Activated CD8-positive, alpha-beta memory T cell treated with anti-CD3 and anti-CD28 coated beads for 4 hours (primary cell): ENCODE measurements at places on chromosomes 2 and 18.

DNA sequence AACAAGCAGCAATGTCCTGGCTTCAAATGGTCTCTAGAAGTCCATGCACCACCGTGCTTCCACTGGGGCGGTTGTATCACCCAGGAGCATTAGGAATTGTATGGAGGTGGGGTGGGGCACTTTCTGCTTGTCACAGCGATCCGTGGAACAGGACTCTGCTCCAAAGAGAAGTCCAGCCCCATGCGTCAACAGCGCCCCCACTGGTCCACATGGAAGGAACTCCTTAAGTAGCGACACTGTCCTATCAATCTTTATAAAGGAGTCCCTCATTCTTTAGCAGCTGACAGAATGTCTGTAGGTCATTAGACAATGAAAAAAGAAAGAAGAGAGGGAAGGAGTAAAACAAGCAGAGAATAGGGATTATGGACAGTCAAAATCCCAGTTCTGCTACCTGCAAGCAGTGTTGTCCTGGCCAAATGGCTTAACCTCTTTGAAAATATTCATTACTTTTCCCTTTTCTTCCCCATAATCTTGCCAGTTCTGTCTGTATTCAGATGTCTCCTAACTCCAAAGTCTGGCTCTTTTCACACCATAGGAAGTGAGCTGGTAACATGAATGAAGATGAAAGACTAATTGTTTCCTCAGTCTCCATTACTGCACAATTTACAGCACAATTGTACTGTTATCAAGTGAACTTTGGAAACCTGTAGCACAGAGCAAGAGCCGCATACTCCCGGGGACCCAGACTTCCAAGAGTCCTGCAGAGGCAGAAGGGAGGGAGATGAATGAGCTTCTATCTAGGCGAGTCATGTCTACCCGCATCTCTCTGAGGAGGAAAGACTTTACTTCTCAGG lies 9.9 kb downstream of the NFE2L2 start:
- no peak for DNase-seq

GRCh38 chr18:9986156-9986930 lies 72.5 kb downstream of the VAPA start:
- DNase-seq = no peak

- no peak for DNase-seq
These were observed 1.2 kb downstream of the REV1 start for GRCh38 chr2:99488539-99489062.

GRCh38 chr2:42978887-42979415 lies 186.6 kb upstream of the HAAO start:
- DNase-seq = no peak

- DNase-seq = no peak
These were observed 438.1 kb upstream of the DSEL start for GRCh38 chr18:67954594-67954993.

GRCh38 chr2:150388289-150388625 lies 99.2 kb downstream of the RND3 start:
- no peak for DNase-seq

DNA sequence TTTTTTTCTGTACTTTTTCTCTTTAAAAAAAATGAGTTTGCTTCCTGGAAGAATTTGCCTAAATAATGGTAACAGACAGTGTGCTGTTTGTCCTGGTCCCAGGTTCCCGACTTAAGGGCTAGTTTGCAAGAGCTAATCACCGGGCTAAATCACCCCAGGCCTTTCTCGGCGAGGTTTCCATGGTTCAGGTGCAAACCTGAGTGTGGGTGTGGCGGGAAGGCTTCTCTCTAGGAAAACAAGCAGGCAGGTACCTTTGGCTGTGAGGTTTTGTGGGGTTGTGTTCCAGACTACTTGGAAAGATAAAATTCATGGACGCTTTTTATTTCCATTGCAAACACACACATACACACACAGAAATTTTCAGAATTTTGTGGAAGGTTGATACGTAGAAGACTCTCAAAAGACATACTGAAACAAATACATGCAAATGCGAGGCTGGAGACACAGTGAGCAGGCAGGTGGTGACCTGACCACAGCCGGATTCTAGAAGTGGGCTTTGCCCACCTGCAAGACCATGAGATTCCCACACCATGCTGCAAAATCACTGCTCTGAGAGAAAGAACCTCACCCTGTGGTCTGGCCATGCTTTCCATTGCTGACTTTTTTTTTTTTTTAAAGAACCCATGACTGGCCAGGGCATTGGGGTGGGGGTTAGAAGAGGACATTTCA lies 815 bp downstream of the CNDP1 start:
- no peak for DNase-seq

DNA sequence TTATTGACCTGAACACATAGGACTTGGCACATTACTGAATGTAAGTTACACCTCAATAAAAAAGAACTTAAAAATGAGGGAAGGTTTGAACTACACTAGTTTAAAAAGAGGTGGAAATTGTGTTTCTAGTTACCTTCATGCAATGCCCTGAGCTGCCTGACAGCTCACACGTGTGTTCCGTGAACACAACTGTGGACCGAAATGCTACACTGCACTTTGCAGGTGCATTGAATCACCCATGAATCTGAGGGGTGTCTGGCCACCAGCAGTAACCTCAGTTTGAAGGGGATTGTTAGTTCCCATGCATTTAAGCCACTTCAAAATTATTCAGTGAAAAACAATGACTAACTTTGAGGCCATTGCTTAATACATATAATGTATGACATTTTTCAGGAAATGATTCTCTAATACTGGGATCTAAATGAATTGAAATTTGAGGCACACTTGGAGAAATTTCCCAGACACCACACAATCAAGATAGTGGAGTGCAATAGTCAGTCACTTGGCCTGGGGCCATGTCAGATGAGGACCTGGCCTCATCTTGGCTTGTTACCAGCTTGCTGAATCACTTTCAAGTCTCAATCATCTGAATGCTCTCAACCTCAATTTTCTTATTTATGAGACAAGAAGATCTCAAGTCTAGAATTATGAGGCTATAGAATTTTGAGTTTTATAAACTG lies 59.3 kb downstream of the MYL12B start:
- DNase-seq = no peak

GRCh38 chr2:17272652-17273525 lies 245.4 kb downstream of the RAD51AP2 start:
- DNase-seq = no peak

GRCh38 chr18:77016936-77017335 lies 115.6 kb downstream of the MBP start:
- DNase-seq = no peak

GRCh38 chr18:50776383-50776782 lies 43.4 kb downstream of the MRO start:
- DNase-seq = no peak

GRCh38 chr2:39379643-39380524 lies 57.2 kb downstream of the MAP4K3 start:
- no peak for DNase-seq

- DNase-seq = no peak
These were observed 105.6 kb downstream of the HNRNPLL start for GRCh38 chr2:38496927-38497669.

DNA sequence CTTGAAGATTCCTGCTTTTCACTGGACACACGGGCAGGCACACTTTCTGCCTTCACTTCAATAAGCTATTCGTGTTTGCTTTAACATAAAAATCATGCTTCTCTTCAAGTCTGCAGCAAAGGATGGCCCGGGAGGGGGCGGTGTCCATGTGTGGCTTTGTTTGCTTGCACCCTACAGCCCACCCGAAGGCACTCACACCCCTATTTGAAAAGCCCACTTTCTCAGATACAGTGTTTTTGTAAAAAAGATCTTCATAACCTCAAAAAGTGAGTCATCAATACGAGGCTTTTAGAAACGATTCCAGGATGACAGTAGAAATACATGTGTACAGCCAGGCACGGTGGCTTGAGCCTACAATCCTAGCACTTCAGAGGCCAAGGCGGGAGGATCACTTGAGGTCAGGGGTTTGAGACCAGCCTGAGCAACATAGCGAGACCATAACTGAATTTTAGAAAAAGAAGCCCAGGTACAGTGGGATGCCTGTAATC lies 36.5 kb upstream of the HPCAL1 start:
- no peak for DNase-seq

GRCh38 chr18:60649107-60649506 lies 276.5 kb upstream of the MC4R start:
- DNase-seq = no peak

- DNase-seq = no peak
These were observed 294.5 kb downstream of the CCDC178 start for GRCh38 chr18:33146014-33146413.

DNA sequence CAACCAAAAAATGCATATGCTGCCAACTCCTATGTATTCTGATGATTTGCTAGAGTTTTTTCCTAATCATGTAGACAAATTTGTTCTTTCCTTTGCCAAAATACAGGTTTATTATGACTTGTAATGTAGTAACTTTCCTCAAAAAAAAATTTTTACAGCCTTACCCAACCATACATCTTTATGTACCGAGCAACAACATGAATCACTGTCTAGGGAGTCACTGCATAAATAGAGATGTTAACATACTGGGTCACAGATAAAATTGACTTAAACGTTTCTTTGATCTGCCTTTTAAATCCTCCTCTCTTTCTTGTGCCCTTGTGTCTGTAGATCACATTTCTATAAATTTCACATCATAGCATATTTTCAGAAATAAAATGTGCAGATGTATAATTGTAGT lies 143.6 kb downstream of the MBD2 start:
- DNase-seq = no peak

- DNase-seq = no peak
These were observed 30.1 kb downstream of the IGFBP5 start for GRCh38 chr2:216665242-216665641.

GRCh38 chr2:86371527-86371926 lies 34.1 kb upstream of the REEP1 start:
- no peak for DNase-seq

- no peak for DNase-seq
These were observed 59.2 kb downstream of the LRRC30 start for GRCh38 chr18:7290077-7290476.

- DNase-seq = no peak
These were observed 95.5 kb downstream of the ATP9B start for GRCh38 chr18:79164706-79165105.

DNA sequence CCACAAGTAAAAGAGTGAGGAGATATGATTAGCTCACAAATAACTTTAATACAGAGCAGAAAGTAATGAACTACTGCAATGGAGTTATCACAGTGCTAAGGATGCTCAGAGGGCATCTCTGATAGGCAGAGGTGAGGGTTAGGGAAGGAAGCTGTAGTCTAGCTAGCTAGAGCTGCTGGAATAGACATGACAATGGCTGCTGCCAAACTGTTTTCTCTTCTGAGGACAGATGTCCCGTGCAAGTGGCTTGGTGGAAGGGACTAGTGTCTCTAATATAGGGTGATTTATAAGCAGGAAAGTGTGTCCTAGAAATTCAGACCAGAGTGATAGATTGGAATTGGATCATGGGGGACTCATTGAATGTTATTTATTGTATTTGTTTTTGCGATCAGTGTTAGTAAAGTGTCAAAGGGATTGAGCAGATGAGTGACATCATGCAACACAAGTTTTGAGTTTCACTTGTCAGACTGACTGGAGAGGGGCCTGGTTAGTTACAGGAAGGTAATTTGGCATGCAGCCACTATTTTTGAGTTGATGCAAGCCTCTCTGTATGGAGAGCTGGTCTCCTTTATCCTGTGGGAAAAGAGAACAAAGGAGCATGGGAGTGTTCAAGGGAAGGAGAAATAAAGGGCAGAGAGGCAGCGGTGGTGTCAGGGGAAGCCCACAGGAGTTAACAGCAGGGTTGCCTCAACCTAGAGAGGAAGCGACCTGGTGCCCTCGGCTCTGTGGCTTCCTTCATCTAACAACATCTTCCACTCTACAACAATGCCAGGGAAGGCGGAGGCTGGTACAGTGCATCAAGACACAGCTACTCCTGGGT lies 1.9 kb downstream of the CTLA4 start:
- no peak for DNase-seq

DNA sequence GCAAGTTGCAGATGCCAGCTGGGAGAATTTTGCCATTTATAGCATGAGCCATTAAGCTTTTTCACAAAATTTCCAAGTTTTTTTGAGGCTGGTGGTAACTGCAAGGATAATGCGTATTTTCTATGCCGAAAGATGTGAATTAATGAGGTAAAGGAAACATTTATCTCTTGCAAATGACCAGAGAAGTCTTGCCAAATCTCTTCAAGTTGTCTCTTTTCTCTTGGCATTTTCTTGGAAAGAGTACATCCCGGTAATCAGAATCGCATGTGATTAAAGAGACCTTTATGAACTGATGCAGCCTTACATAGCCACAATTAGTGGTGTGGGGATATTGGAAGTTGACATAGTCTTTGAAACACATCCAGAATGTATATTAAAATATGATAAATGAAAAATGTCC lies 136.5 kb upstream of the MMADHC start:
- no peak for DNase-seq

DNA sequence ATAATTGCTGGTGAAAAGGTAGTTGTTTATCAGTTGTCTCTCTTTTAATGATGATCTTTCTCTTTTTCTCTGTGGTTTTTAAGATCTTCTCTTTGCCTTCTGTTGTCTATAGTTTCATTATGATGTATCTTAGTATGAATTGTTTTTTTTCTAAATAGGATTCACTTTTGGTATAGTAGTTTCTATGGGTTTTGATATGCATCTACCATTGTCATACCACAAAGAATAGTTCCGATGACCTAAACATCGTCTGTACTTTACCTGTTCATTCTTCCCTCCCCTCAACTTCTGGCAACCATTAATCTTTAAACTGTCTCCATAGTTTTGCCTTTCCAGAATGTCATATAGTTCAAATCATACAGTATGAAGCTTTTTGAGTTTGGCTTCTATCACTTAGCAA lies 19.6 kb downstream of the RDH14 start:
- DNase-seq = no peak

DNA sequence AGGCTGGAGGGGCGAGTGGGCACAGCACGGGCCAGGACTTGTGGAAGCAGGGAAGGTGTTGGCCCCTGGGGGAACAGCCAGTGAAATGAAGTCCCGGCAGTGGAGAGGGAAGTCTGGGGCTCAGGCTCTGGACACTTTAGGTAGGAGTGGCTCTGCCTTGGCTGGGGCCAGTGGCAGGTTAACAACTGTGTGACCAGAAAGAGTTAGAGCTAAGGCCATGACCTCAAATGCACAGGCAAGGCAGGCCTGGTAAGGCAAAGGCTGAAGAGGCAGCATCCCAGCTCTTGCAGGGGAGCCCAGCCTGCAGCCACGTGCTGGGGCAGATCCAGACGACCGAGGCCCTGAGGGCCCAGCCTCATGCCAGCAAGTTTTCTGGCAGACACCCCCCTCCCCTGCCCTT lies 21.5 kb downstream of the PCARE start:
- DNase-seq = no peak
